ENCODE measurements at places on chromosomes 1 and 21.
A peak's percentile ranks its signal among the peaks of the same experiment; 100 is the strongest.

- peak; percentile 22 for DNase-seq
Measured at GRCh38 chr1:150164779-150165178, 15.1 kb downstream of the PLEKHO1 start.

DNA sequence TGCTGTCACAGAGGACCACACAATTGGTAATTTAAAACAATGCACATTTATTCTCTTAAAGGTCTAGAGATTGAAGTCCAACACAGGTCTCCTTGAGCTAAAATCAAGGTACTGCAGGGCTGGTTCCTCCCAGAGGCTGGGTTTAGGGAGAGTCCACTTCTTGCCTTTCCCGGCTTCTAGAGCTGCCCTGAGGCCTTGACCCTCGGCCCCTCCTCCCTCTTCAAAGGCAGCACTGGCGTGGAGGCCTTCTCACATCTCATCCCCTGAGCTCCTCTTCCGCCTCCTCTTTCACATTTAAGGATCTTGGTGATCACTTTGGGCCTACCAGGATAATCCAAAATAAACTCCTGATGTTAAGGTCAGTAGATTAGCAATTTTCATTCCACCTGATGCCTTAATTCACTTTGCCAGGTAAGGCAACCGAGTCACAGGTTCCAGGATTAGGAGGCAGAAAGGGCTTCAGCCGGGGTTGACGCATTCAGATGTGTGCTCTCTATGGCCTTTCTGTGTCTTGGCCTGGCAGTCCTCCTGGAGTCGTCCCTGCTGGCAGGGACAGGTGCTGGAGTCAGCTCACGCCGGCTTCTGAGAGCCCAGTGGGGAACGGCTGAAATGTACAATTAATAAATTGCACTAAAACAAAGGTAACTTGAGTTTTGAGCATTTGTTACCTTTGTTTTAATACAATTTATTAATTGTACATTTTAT, 61.2 kb upstream of the ABCG1 start:
- no peak for DNase-seq

- DNase-seq, result no peak
Measured at GRCh38 chr1:5428351-5428750, 563.9 kb downstream of the NPHP4 start.

- DNase-seq, result no peak
Measured at GRCh38 chr1:226979115-226979516, 39.0 kb downstream of the COQ8A start.

- DNase-seq, result peak; percentile 49
Measured at GRCh38 chr1:94866164-94866807, 46.1 kb downstream of the SLC44A3 start.

DNA sequence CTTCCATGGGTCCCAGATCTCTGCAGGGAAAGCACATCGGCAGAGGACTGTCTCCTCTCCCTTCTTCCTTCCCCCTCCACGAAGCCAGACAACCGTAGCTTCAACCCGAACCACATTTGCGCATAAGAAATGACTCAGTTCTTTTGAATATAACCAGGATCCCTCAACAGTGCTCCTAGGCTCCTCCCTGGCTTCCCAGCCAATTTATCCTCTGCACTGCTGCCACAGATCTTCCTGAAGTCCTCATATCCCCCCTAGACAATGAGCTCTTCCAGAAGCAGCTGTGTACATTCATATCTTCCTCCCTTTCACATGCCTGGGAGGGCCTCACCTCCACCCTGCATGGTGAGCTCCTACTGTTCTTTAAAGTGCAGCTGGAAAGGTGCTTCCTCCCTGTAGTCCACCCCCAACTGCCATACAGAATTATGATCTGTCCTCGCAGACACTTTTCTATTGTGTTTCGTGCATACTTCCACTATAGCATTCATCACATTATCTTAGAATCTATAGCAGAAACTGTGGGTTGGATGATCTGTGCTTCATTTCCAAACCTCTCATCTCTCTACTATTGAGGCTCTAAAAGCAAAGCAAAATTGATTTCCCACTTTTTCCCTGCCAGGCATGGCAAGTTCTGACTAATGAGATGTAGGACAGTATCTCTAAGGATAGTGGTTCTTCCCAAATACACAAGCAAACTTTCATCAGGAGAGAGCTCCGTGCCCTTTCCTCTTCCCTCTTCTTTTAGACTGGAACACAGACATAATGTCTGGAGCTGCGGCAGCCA, 179.3 kb upstream of the HMGB4 start:
- no peak for DNase-seq

DNA sequence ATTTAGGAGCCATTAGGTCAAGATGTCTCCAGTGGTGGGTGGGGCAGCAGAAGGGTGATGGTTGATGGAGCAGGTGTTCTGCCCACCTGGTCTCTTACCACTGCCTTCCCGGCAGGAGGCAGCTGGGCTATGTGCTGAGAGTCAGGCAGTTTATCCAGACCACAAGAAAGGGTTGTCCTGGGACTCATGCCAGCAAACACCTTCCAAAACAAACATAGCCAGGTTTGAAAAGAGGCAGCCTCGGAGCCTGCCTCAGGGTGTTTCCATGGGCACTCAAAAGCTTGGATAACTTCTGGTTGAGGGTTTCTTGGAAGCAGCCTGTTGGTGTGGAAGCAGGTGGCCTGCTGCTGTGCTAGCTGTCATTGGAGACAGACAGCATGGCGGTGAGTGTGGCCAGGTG, 187.2 kb downstream of the PCP4 start:
- DNase-seq, result no peak

DNA sequence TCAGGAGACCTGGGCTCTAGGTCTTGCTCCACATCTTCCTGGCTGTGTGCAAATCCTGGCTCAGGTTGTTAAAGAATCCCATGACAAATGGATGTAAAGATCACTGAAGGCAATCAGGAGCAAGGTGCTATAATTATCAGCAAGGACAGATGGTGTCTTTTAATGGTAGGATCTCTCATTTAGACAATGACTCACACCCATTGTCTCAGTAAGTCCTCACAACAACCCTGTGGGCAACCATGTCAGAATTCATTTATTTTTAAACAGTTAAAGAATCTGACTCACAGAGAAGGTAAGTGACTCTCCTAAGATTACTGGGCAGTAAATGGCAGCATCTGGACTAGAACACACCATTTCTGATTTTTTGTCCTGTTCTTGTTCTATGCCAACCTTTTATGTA, 32.8 kb downstream of the RNASEL start:
- no peak for DNase-seq

- DNase-seq, result no peak
Measured at GRCh38 chr1:28755701-28756100, 19.0 kb downstream of the YTHDF2 start.

GRCh38 chr1:7562729-7563605, 208.1 kb upstream of the VAMP3 start:
- DNase-seq, result no peak

GRCh38 chr1:114152508-114153260, 985 bp downstream of the SYT6 start:
- DNase-seq, result no peak

- no peak for DNase-seq
Measured at GRCh38 chr1:119651133-119651532, 3.1 kb upstream of the ZNF697 start.

- no peak for DNase-seq
Measured at GRCh38 chr21:22536509-22536908, 1538.3 kb downstream of the NCAM2 start.

DNA sequence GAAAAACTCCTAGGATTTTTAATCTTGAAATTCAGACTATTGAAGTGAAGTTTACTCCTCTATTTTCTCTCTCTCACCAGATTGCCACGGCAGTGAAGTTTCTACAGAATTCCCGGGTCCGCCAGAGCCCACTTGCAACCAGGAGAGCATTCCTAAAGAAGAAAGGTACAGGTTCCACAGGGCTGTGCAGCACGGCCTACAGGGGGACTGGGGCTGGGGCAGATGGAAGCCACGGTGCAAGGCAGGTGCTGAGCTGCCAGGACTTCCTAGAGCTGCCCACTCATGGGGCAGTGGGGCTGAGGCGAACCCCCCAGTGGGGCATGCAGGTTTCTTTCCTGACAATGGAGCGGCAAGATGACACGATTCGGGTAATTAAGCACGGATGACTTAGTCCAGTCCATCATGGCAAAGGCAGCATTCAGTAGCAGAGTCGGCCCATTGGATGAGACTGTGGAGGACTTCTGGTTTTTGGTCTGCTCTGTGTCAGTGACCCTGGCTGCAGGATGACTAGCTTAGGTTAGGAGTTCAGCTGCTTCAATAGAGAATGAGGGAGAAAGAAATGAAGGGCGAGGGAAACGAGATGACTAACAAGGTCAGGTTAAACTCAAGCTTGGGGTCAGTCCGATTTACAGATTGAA, 61.5 kb downstream of the PEX14 start:
- DNase-seq, result no peak

GRCh38 chr1:154847891-154848290, 22.2 kb downstream of the KCNN3 start:
- DNase-seq, result peak; percentile 70

DNA sequence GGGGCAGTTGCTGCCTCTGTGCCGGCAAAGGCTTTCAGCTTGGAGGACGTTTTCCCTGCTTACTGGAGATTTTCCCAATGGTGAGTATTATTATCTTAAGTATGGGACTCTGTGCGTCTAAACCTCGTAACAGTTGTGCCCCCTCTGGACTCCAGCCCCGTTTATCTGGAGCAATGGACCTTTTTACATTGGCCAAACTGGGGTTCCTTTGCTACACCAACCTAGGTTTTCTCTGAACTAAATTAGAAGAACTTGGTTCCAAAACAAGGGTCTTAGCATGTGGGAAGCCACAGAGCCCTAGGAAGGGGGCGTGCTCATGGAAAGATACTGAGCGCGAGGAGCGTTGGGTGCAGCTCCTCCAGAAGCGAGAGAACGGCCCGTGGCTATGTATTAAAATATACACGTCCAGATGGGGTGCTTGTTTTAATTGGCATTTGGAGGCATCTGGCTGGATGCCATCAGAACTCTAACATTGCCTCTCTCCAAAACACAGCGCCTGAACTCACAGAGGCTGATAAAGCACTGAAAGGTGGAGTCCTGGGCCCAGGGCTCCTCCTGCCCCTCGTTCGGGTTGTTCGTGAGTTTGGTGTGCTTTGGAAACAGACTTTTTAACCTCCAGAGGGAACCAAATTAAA, 28.4 kb downstream of the POFUT2 start:
- DNase-seq, result peak; percentile 27

DNA sequence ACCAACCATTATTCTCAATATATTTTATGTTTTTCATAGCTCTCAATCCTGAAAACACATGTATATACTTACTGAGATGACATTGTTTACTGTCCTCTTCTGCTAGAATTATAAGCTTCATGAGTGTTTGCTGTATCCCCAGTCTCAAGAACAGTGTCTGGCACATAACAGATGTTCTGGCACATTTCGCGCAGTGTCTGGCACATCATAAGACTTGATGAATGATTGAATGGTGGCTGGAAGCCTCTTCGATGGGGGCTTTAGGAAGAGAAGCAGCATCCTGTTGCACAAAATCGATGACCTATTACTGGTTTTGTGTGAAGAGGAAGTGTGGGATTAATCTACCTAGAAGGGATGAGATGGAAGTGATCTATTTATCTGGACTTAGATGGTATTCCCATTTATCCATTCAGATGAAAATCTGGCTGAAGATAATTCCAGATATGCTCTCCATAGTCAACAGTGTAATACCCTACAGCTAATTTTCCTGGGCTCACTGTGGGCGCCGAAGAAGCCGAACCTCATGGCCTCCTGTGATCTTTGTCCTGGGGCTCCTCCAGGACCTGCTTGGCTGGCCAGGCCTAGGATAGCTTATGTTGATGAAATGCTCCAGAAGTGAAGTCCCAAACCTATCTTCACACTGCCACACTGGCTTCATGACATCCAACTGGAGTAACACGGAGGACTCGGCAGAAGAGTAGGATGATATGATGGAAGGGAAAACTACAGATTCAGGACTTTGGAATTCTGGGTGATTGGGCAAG, 26.5 kb downstream of the CD34 start:
- DNase-seq, result no peak

GRCh38 chr1:157156058-157156541, 17.9 kb upstream of the ETV3 start:
- peak; percentile 67 for DNase-seq

- DNase-seq, result no peak
Measured at GRCh38 chr21:41923631-41924367, 30.0 kb downstream of the C2CD2 start.

DNA sequence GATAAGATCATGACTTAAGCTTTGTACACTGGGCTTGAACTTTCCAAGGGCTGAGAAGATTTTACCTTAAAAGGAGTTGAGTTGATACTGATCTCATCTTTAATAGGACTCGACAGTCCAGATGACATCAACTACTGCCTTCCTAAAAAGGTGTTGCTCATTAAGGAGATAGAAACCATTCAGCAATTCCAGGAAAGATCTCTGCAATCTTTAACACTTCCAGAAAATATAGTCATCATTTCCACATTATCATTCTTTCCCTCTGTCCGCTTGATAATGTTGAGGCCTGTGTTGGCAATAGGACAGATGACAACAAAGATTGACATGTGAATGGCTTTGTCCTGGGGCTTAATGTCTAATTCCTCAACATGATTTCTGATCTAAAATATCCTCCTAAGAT, 145.4 kb upstream of the C1orf21 start:
- no peak for DNase-seq

- no peak for DNase-seq
Measured at GRCh38 chr1:230556453-230556852, 85.8 kb upstream of the COG2 start.

- DNase-seq, result no peak
Measured at GRCh38 chr1:30615076-30615795, 108.1 kb downstream of the MATN1 start.

GRCh38 chr21:40714536-40714935, 132.4 kb downstream of the DSCAM start:
- no peak for DNase-seq

DNA sequence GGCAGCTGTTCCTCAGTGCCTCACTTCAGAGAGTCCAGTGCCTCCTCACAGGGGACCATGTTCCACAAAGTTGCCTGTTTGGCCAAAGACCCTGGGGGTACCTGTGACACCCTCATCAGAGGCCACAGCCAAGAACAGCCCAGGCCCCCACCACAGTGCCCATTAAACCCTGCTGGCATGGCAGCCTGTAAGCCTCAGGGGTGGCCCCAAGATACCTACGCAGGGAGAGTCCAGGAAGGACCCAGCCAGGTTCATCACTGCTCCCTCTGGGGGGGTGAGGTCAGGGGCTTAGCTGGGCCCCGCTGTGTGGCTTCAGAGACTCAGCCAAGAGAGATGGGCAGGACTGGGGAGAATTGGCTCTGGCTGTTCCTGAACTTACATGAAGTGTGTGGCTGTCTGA, 19.1 kb upstream of the PRDM16 start:
- no peak for DNase-seq

DNA sequence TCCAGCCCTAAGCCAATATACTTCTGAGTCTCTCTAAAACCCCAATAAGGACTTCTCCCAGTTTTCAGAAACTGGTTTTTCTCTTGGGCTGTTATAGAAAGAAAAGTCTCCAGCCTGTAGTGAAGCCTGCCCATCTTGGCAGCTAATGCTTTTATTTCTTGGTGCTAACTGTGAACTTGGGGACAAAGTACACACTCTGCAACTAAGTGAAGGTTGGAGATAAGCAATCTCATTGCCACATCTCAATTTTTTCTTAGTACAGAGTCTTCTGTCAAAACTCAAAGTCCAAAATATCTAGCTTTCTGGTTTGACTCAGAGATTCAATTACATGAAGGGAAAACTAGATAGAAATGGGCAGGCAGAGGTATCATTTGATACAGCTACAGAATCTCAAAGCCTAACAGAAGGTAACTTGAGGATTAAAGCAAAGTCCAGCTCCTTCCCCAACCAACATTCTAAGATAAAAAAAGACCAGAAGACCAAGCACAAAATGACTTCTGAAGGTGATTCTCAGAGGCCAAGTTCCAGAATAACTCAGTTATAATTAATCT, 14.0 kb downstream of the AK2 start:
- DNase-seq, result no peak

GRCh38 chr1:223363856-223364684, at the start of gene SUSD4:
Gene SUSD4 (minus strand): TSS chr1:223364176. CDS start chr1:223363425, 751 bp downstream.
- peak; percentile 67 for DNase-seq

Data from cerebellar cortex (tissue), 1 donor.